ENCODE measurements at places on chromosomes 5 and 9.

- no peak for DNase-seq
Measured at GRCh38 chr5:127324756-127325155, 34.2 kb downstream of the MEGF10 start.

GRCh38 chr5:83378624-83379289 lies 92.8 kb upstream of the VCAN start:
- no peak for DNase-seq

GRCh38 chr5:177194268-177194667 lies 60.7 kb downstream of the NSD1 start:
- DNase-seq, result no peak

- peak; percentile 17 for DNase-seq
Measured at GRCh38 chr9:124133727-124134126, 122.2 kb downstream of the LHX2 start.

DNA sequence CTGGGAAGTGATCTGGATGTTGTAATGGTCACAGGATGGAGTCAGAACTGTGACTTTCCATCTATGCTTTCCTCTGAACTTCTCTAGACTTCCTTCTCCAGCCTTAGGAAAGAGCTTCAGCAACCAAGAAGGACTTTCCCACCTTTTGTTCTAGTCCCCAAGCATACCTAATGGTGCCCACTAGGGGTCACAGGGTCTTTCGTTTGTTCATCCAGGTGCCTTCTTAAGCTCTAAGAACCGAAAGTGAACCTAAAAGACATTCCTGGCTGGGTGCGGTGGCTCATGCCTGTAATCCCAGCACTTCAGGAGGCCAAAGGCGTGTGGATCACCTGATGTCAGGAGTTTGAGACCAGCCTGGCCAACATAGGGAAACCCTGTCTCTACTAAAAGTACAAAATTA lies 1.8 kb upstream of the WNT8A start:
- DNase-seq, result no peak

- DNase-seq, result no peak
Measured at GRCh38 chr9:13163287-13163686, 116.2 kb downstream of the MPDZ start.

- no peak for DNase-seq
Measured at GRCh38 chr9:33820231-33820745, 3.3 kb downstream of the UBE2R2 start.

DNA sequence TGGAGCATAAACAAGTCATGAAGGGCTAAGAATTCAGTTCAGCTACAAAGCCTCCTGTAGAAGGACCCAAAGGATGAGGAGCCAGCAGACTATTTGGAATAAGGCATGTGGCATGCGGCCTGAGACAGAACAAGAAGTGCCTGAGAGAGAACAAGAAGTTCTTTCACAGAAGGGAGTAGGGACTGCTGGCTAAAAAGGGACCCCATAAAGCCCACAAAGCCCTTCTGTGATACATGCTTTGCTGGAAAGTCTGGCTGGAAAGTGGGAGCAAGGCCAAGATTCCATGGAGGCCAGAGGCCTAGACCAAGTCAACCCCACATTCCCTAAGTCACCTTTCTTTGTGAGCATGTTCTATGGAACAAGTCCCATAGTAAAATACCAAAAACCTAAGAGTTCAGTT lies 35.9 kb upstream of the UBAP2 start:
- DNase-seq, result no peak

GRCh38 chr5:139215107-139215975 lies 17.2 kb upstream of the SIL1 start:
- DNase-seq, result no peak

DNA sequence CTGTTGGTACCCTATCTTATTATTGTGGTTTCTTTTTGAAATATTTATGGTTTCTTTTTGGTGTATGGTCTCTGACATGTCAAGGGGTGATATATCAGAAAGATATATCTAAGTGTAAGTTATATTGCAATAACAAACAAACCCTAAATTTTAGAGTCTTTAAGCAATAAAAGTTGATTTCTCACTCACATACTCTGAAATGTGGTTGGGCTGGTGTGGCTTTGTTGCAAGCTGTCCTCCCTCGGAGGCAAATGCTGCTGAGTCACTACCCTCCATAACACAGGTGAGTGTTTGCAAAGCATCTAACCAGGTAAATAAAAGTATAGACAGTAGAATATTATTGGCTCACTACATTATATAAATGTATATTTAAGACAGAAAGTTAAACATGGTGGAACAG lies 253.2 kb downstream of the CDH18 start:
- no peak for DNase-seq

DNA sequence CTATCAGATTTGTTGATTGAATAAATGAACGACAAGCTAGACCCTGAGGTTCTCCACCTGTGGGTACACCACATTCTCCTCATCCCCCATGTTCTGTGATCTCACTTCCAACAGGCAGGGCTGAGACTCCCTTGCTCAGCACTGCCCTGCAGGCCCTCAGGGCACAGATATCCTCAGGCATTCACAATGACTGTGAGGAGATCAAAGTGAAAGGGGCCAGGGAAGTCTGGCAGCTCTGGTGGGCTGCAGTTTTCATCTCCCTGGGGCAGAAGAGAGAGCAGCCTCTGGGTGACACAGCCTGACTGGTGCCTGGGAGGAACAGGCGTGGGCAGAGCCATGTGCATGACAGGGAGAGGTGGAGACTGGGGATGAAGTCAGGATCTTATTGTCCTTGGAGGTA lies 142.4 kb upstream of the C9orf72 start:
- no peak for DNase-seq

GRCh38 chr5:124000538-124000937 lies 488.6 kb downstream of the CSNK1G3 start:
- no peak for DNase-seq

GRCh38 chr5:111060169-111060568 lies 11.3 kb upstream of the TSLP start:
- DNase-seq, result no peak

GRCh38 chr9:129027685-129028191 lies 393 bp downstream of the SH3GLB2 start:
- DNase-seq, result no peak

GRCh38 chr5:91875196-91875779 lies 492.2 kb upstream of the ARRDC3 start:
- no peak for DNase-seq

GRCh38 chr9:28032268-28032590 lies 458.9 kb upstream of the C9orf72 start:
- DNase-seq, result no peak

GRCh38 chr5:157994906-157995519 lies 136.1 kb upstream of the CLINT1 start:
- peak; percentile 51 for DNase-seq

- no peak for DNase-seq
Measured at GRCh38 chr9:90457386-90458190, 185.0 kb downstream of the DIRAS2 start.

Data from stimulated activated CD4-positive, alpha-beta T cell treated with anti-CD3 and anti-CD28 coated beads, Interleukin-4, amount 100 ng/mL, for 1 hour (primary cell).